ENCODE measurements at places on chromosomes 3 and 15.
A peak's percentile ranks its signal among the peaks of the same experiment; 100 is the strongest.

GRCh38 chr15:85592148-85592547, 202.6 kb downstream of the KLHL25 start:
- no peak for DNase-seq

- no peak for DNase-seq
Observed at GRCh38 chr15:61479613-61480012, 250.5 kb upstream of the RORA start.

DNA sequence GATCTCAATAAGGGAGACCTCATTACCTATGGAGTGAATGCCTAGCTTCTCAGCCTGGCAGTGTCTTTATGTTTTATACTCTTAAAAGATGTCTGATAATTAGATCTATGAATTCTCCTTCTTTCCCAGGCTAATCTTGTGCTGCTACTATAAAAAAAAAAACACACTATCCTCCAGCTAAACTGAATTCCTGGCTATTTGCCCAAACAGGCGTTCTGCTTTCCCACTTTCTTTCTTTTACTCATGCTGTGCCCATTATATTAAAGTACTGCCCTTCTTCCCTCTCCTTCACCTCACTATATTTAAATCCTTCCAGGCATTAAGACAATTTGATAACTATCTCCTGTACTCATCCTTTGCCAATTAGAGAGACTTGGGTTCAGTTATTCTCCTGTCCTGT, 1134.9 kb downstream of the ROBO2 start:
- no peak for DNase-seq

GRCh38 chr15:95626501-95627361, 703.8 kb upstream of the NR2F2 start:
- no peak for DNase-seq

DNA sequence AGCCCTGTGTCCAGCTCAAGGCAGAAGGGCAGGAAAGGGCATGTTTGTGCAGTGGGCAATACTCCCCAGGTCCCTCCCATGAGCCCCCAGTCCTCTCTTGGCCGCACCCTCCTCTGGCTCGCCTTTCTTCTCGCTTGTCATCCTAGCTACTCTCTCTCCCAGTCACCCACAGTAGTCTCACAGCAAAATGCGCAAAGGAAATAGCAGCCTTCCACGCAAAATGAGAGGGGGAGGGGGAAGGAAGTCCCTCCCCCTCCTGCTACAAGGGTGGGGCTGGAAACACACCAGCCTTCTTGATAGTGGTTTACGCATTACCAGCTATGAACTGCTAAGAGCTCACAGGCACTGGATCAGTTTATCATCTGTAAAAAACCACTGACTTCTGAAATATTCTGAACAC, 83.8 kb downstream of the GADL1 start:
- peak; percentile 61 for DNase-seq

GRCh38 chr15:38843736-38844590, 279.3 kb upstream of the RASGRP1 start:
- no peak for DNase-seq

DNA sequence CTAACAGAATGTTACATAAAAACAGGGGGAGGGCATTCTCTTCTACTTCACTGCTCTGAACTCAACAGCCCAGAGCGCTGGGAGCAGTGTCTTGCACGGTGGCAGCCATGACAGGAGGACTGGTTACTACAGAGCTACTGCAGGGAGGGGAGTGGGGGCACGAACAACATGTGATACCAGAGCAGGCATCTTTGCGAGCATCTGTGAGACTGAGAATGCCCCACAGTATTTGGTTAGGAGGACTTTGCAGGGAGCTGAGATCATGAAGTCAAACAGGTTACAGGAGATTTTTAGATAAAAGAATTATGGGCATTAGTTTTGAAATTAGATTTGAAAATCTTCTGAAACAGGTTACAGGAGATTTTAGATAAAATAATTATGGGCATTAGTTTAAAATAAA, 58.8 kb upstream of the GOLGA8B start:
- DNase-seq = no peak

All from natural killer cell treated with Interleukin-12 subunit alpha and Interleukin-12 subunit beta and Interleukin-15 and Interleukin-18, amount 100 ng/mL, for 72 hours (primary cell).